Omental fat pad (tissue), 4 donors: ENCODE measurements at places on chromosomes 12 and 14. TPM values are rescaled to one million over a fixed set of nuclear protein-coding genes. Genes with fewer than 3 reads are reported as not detected.

GRCh38 chr12:131363393-131363792, 347.5 kb upstream of the SFSWAP start:
- no peak for DNase-seq

DNA sequence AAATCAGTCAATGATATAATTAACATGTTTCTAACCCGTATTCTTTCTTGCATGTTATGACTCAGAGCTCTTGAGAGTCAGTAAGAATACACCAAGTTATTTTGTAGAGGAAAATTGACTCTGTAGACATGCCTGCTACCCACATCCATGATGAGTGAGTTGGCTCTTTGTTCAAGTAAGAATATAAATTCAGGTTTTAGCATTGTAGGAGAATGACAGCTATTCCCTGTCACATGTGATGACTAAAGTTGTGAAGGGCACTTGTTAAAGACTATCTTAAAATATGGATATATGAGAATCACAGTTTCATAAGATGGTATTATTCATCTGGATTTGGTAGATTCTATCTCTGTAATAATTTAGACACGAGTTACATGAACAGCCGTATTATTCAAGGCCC, 209.1 kb downstream of the CCDC59 start:
- DNase-seq: no peak

DNA sequence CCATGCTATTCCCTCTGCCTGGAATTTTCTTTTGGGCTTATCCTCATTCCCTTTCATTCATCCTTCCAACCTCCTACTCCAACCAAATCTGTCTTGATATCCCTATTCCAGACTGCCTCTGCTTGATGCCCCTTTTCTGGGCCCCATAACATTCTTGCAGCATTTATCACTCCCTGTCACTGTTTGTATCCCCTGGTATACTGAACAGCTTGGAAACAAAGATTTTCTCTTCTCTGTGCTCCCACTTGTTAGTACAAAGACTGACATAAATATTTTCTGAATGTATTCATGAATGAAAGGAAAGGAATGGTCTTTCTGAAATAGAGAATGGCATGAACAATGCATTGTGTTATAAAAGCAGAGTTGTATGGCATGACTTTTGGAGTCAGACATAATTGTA, 7.5 kb downstream of the IRAK4 start:
- DNase-seq: no peak

DNA sequence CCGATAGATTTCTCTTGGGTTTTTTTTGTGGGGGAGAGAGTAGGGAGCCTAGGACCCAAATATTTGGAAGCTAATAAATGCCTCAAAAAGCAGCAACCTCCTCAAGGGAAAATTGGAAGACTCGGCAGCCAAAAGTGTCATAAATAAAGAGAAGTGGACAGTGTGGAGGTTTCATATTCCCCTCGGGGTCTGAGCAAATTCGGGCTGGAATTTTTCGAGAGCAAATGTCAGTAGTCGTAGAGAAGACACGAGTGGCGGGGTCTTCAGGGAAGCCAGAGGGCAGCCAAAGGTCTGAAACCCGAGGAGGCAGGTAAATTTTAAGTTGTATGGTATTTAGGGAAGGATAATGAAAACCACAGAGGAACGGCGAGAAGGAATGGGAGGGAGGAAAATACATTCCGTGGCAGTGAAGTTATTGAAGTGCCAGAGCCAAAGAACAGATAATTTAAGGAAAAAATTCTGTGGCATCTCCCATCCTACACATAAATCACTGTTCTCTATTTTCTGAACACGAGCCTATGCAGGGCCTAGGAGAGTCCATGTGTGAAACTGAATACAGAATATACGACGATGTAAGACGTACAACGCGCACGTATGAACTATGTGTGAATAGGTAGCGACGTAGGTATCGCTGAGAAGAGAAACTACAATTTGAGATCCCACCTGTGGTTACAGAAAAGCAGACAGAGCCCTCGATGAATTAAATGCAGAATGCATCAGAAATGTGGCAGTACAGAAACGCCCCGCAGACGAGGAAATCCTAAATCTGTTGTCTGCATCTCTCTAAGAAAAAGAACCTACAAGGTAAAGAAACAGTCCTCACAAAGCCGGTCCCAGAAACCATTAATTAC, 12.9 kb downstream of the BCL11B start:
- DNase-seq: no peak

- no peak for DNase-seq
These were observed 33.2 kb upstream of the GALNT16 start for GRCh38 chr14:69226736-69227135.

DNA sequence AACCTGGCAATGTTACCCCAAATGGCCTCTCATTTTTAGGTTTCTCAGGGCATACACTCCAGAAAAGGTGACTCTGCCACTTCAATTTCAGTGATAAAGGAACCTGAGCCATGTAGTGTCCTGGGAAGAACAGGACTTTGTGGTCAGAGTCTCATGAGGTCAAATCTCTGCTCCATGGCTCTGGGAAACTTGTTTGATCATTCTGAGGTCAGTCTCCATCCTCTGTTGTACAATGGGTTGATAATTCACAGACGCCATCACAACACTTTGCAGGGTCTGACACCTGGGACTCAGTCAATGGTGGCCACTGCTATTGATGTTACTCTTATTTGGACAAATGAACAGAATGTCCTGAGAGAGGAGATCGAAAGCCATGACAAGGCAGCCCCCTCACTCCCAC, 31.1 kb upstream of the SMOC1 start:
- no peak for DNase-seq

GRCh38 chr12:76029982-76030340, 1.6 kb downstream of the PHLDA1 start:
- no peak for DNase-seq

DNA sequence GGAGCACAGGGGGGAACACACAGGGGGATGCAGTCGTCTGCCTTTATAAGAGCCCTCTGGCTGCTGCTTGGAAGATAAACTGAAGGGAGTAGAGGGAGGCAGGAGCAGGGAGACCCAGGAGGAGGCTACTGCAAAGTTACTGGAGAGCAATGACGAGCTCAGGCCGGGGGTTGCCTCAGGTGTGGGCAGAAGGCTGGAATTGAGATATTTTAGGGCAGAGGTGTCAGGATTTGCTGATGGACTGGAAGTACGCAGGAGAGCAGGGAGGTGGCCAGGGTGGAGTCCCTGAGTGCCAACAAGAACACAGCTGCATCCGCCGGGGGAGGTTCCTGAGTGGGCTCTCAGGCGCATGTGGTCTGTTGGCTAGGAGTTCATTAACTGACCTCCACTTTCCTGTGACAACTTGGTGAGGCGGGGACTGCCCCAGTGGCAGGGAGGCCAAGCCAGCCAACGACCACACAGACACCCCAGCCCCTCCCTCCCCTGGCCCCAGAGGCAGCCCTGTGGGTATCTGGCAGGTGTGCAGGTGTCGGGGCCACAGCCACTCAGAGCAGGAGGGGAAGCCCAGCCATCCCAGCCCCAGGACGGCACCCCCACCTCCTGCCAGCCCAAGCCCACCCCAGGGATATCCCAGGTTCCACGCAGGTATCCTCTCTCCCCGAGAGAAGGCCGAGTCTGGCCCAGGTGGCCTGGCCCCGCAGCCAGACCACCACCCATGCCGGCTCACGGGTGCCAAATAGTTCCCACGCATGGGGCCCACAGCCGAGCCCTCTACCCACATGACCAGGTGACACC, 85.4 kb downstream of the NCOR2 start:
- no peak for DNase-seq

DNA sequence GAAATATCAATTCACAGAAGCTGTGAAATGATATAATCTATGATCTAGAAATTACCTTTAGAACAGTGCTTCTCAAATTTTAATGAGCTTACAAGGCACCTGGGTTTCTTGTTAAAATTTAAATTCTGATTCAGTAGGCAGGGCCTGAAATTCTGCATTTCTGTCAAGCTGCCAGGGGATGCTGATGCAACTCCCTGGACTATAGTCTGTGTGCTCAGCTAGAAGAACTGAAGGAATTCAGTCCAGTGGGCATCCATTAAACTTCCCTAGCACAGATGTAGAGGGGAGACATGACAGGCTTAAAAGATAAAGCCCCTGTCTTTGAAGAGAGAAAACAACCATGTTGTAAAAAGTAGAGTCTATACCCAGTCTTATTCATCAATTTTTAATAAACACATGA, 441.8 kb downstream of the TMTC2 start:
- DNase-seq: no peak

- no peak for DNase-seq
These were observed 394.8 kb downstream of the LRFN5 start for GRCh38 chr14:42001431-42001830.

- no peak for DNase-seq
These were observed 8.4 kb upstream of the KRT80 start for GRCh38 chr12:52200086-52200780.

- no peak for DNase-seq
These were observed 12.6 kb upstream of the RNASE4 start for GRCh38 chr14:20671597-20672283.

- DNase-seq: no peak
These were observed 7.3 kb downstream of the KRT73 start for GRCh38 chr12:52611080-52611468.

GRCh38 chr14:93133464-93133863, 17.7 kb upstream of the ITPK1 start:
- no peak for DNase-seq

GRCh38 chr12:94875525-94875924, 128.0 kb downstream of the NDUFA12 start:
- DNase-seq: no peak

Gene HEBP1
- total RNA-seq: 51.6 TPM

Gene OTUB2
- 0.47 TPM for total RNA-seq

Gene FOXJ2
- 12.0 TPM for total RNA-seq

Gene PRR4
- total RNA-seq: 1.7 TPM

Gene RIPK3
- total RNA-seq: 9.9 TPM
